ENCODE measurements at places on chromosomes 3 and 15. TPM values are rescaled to one million over a fixed set of nuclear protein-coding genes. Genes with fewer than 3 reads are reported as not detected.

The LYSMD2 gene
- 24.2 TPM for total RNA-seq

The SAMD7 gene
- not detected for total RNA-seq

The FBXO40 gene
- not detected for total RNA-seq

The COX17 gene
- total RNA-seq: 18.9 TPM

The ZPLD1 gene
- total RNA-seq: 0.05 TPM

DNA sequence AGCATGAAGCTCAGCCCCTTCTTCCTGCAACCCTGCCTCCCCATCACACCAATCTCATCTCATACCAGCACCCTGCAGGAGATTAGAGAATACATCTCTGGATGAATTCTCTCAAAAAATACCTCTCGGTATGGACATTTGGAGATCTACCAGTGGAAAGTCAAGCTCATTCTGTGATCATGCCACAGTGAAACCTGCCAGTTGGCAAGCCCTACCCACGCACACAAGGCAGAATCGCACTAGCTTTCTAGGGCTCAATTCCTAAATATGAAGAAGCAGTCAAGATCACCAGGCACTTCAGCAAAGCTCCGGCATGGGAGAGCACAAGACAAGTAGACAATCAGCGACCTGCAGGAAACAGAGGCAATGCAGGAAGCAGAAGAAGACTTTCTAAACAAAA, 221.2 kb downstream of the NTRK3 start:
- no peak for DNase-seq

DNA sequence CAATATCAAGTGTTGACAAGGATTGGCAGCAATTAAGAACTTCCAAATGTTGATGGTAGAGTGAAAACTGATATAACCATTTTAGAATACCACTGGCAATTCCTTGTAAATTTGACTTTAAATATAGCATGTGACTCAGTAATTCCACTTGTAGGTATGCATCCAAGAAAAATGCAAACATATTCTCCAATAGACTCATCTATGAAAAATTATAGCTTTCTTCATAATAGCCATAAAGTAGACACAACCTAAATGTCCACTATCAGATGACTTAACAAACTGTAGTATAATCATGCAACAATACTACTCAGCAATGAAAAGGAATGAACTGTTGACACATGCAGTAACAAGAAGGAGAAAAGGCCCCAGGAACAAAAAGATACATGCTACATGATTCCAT, 988.1 kb downstream of the FHIT start:
- DNase-seq: no peak

GRCh38 chr3:157130467-157131251, 29.3 kb downstream of the CCNL1 start:
- DNase-seq: peak; percentile 71

DNA sequence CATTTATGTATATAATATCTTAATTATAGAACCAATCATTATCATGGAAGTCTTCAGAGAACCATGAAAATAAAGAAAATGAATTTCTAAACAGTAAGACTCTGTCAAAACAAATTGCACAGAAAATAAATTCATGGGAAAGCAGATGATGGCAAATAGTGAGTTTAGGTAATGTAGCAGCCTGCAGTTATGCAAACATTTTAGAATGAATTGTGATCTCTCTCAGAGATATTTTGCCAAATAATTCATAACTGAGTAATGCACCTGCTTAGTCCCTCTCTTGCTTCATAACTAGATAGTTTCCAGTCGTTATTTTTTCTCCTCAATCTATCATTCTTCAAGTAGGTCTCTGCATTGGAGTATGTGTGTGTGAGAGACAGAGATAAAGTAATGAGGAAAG, 492.7 kb upstream of the THBS1 start:
- DNase-seq: no peak

GRCh38 chr3:150238995-150239619, 169.0 kb upstream of the TSC22D2 start:
- no peak for DNase-seq

- DNase-seq: no peak
These were observed 55.4 kb upstream of the PIAS1 start for GRCh38 chr15:67998599-67999133.

The SHC4 gene
- total RNA-seq: 0.17 TPM

- no peak for DNase-seq
These were observed 5.2 kb upstream of the IP6K1 start for GRCh38 chr3:49791571-49791970.

- DNase-seq: no peak
These were observed 77.5 kb downstream of the KLHL25 start for GRCh38 chr15:85717212-85717611.

The SCAANT1 gene
- total RNA-seq: not detected

- DNase-seq: no peak
These were observed 23.1 kb upstream of the SLC28A2 start for GRCh38 chr15:45228931-45229330.

- no peak for DNase-seq
These were observed 53.5 kb downstream of the MAGEF1 start for GRCh38 chr3:184658223-184658928.

DNA sequence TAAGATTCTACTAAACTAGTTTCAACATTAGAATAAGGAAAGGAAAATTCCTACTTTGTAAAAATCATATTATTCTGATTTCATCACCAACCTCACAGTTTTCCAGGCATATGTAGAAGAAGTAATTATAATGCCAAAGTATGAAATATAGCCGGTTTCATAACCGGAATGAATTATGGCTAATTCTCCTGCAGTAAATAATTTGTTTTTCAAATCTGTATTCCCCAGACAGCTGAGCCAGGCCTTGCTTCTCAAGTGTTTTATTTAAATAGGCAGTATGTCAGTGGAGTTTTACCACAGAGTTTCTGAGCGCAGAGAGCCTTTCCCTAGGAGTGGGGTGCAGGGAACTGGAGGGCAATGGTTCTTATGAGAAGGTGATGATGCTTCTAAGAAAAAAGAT, 8.7 kb upstream of the CPA3 start:
- no peak for DNase-seq

GRCh38 chr15:75090388-75090734, 67.0 kb downstream of the PPCDC start:
- DNase-seq: peak; percentile 97

The THRB gene
- total RNA-seq: 0.23 TPM

The OIP5 gene
- 3.6 TPM for total RNA-seq

DNA sequence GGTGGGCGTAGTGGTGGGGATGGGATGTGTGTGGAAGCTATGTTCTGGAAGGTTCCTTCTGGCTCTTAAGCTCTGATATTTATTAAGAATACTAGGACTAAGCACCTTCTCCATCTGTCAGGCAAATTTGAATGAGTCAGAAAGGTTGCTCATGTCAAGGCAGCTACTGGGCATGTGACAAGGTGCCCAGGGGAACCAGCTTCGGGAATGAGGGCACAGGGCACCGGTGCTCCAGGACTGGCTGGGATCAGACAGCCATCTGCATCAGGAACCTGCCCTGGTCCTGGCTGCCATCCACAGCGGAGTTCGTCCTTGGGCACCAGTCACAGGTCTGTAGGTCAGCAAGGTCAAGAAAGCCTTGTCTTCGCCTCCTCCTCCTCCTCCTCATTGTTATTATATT, 32.5 kb downstream of the CA12 start:
- DNase-seq: no peak

- DNase-seq: peak; percentile 79
These were observed 811 bp downstream of the SKIL start for GRCh38 chr3:170358042-170359010.

- DNase-seq: no peak
These were observed 32.1 kb upstream of the RPS17 start for GRCh38 chr15:82572311-82572710.

The ALDH1A2 gene
- 70.9 TPM for total RNA-seq

The SRGAP3 gene
- 3.4 TPM for total RNA-seq

- DNase-seq: no peak
These were observed 81.6 kb downstream of the TGFBR2 start for GRCh38 chr3:30687930-30688570.

DNA sequence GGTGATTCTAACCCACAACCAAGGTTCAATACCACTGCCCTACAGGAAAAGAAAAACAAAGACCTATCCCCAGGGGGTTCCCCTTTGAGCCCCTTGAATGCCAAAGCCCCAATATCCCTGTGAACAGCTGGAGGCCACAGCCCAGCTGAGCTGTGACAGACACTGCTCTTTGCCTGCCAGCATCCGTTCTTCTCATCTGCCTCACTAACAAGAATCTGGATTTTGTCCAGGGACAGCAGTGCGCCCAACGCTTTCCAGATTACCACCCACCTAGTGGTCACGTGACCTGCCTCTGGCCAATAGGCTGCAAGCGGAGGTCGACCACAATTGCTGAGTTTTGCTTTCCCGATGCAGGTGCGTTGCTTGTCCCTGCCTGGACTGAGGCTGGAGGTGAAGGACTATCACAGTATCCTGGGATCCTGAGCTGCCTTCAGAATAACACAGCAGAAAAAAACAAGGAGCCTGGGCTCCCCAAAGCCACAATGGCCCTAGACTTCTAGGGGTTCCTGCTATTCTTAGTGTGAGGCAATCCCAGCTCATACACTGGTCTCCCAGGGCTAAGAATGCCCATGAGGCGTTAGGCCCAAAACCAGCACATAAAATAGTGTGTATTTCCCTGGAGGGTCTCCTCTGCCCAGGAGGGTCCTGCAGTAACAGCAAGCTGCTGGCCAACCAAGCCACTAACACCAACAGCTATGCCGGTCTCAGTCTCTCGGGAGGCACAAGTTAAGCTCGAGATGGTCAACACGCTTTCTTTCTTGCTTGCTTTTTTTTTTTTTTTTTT, 13.8 kb downstream of the BDH1 start:
- DNase-seq: peak; percentile 73

DNA sequence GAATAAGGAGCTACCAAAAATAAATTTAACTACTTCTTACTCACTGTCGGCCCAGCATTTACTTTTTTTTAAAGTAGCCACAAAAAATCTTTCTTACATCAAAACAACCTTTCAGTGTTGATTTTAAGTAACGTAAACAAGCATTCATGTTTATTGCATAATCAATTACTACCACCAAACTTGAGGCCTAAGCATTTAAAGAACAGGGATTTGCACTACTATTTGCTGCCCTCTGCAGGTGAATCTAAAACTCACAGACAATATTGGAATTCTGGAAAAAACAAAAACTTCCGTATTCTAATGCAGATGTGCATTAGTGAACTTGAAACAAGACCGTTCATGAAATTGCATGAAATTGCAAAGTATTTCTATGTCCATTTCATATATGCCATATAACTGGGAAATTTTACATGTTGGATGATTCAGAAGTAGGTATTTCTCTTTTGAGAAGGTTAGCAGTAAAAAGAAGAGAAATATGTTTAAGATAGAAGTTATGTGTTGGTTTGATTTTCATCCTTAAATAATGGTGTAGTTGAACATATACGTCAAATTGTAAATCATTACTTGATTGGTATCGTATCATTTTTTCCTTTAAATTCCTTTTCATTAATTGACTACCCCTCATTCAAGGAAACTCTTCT, 55.6 kb downstream of the CGGBP1 start:
- DNase-seq: peak; percentile 70

- no peak for DNase-seq
These were observed 54.4 kb downstream of the ROPN1B start for GRCh38 chr3:126023390-126023789.

DNA sequence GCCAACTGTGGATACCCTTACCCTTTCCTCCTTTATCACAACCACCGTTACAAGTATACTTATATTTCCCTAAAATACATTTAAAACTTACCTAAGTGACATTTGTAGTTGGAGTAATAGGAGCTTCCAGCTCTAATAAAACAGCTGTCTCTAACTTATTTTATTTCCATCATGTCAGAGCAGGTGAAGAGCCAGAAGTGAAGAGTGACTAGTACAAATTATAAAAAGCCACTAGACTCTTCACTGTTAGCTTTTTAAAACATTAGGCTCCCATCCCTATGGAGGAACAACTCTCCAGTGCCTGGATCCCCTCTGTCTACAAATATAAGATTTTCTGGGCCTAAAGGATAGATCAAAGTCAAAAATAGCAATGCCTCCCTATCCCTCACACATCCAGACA, 102.3 kb downstream of the MME start:
- no peak for DNase-seq

- no peak for DNase-seq
These were observed 16.5 kb upstream of the FGF7 start for GRCh38 chr15:49406352-49407118.

The SLC24A5 gene
- total RNA-seq: not detected

The TPRG1 gene
- not detected for total RNA-seq

DNA sequence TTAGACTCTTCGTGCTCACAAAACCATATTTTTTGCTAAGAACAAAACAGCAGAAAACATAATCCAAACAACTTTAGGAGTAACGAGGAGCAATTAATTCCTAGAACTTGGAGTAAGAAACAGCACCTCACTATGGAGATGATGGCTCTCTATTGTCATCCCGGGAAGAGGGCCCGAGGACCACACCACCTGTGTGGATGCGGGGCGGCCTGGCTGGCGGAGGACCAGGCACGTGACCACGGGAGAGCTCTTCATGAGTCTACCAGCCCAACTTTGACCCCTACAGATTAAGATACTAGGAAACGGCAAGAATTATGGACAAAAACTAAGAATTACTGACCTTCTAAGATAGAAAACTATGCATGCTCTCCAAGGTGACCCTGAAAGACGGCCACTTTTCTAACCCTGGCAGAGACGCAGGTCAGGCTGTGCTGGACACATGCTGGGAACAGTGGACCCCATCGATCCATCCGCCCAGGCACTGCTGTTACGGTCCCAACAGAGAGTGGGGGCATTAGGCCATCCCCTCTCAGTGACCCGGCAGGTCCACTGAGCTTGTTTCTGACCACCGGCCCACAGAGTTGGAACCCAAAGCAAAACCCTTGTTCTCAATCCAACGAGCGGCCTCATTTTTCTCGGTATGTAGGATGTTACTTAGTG, 13.1 kb upstream of the OCA2 start:
- no peak for DNase-seq

DNA sequence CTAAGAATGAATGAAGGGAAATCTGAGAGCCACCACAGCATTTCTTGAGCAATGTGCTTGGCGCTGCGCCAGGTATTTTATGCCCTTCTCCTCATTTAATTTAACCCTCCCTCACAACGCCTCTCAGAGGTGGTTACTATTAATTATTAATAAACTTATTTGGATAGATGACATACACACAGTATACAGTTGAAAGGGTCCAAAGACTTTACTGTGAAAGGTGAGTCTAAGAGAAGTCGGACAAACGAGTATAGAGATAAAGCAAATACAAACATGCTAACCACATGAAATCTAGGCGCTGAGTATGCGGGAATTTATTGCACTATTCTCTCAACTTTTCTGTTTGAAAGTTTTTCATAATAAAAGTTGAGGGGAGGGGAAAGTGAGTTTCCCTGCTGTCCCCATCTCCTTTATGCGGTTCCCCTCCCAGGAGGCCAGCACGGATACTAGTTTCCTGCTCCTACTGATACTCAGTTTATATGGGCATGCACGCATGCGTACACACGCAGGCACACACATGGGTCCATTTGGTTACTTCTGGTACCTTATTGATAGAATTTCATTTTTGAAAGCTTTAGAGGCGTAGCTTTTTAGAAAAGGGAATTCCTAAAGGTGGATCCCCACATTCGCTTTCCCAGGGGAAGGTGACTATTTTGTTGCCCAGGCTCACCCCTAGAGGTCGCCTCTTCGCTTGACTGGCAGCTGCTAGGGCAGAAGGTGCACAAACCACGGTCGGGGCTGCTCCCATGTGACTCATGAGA, 28.5 kb upstream of the KCTD6 start:
- DNase-seq: peak; percentile 77

Data from dermis blood vessel endothelial cell (primary cell).